ENCODE measurements at places on chromosomes 2 and 18.

DNA sequence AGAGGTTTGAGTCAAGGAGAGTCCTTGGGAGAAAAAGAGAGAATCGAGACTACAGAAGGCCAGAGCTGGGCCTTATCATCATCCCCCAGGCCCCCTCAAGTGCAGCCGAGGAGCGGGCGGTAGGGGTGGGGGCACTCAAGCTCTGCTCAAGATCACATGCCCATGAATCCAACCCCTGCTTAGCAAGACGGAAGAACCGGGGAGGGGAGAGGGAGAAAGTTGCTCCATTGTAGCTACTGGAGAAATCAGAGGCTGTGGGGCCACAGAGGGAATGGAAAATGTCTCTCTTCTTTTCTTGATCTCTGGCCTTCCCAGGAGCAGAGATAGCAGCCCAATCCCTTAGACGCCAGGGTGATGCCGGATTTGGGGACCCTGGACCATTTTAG is 14.6 kb downstream of the SLC4A3 start:
- no peak for DNase-seq

- DNase-seq: no peak
These were observed 3.0 kb downstream of the GKN1 start for GRCh38 chr2:68977453-68977852.

- DNase-seq: no peak
These were observed 49.3 kb downstream of the COA5 start for GRCh38 chr2:98558852-98559530.

- no peak for DNase-seq
These were observed 796.7 kb upstream of the CELF4 start for GRCh38 chr18:38362286-38362792.

GRCh38 chr2:165698444-165698884 is 95.6 kb downstream of the GALNT3 start:
- no peak for DNase-seq

DNA sequence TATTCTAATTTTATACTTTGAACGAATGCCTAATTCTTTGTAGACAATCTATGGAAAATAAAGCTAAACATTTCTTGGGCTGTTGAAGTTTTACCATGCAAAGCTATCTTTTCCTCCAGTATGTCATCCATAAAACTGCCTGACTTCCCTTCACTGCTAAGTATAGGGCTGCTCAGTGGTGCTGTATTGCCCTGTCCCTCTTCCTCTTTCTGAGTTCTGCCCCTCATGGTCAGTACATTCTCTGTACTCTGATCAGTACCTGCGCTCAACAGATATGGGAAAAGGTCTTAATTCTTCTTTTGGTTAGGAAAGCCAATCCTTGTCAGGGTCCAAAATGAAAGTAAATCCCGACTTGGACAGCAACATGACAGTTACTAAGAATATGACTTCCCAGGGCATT is 321.9 kb downstream of the RAD51AP2 start:
- no peak for DNase-seq

DNA sequence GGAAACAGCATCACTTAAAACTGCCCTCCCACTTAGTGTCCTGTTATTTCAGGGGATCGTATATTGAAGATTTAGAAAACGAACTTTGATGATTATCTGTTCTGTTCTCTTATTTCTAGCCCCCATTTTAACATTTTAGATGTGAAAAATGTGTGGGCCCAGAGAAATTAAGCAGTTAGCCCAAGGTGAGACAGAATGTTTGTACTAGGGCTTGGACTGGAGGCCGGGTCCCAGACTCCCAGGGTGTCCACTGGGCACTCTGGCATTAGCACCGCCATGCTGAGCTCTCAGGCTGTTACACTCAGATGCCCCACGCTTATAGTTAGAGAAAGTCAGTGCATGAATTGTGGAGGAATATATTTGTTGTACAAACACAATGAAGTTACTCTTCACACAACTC is 5.5 kb upstream of the RAX start:
- DNase-seq: no peak

- DNase-seq: peak; percentile 33
These were observed 183.6 kb downstream of the SMAD7 start for GRCh38 chr18:48767090-48767690.

- DNase-seq: no peak
These were observed 73.3 kb downstream of the KCNG2 start for GRCh38 chr18:79871026-79871390.

DNA sequence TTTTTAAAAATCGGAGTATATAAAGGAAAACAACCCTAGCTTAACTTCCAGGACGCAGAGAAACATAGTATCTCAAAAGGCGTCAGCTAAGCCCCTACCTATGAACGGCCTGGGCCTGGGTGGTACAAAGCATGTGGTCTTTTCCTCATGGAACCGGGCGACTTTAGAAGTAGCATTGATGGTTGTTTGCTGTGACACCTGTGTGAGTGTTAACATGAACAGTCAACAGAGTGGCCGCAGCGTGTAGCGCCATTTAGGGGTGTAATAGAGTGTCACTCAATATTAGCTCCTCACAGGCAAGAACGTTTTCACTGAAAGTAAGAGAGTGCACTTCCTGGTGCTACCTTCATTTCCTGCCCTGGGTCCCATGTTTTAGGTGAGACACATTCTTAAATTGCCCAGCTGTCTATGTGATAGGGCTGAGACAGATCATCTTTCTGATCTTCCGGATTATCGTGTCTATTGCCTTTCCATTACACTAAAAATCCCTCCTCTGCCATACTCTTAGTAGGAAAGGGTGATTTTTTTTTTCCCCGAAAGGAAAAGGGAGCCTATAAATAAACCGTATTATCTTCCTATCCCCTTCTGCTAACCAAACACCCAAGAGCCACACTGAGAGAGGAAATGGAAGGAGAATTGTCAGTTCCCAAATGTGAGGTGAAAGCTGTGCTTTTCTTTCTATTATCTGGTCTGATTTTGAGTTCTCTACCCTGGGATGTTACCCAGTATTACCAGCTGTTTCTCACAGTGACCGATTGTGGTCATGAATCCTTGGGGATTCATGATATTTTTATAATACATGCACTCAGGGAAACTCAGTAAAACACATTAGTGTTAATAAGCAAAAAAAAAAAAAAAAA is 1.3 kb downstream of the GORASP2 start:
- peak; percentile 78 for DNase-seq

- no peak for DNase-seq
These were observed 769 bp downstream of the ATF2 start for GRCh38 chr2:175167076-175167791.

- no peak for DNase-seq
These were observed 5.5 kb downstream of the GCKR start for GRCh38 chr2:27502142-27502541.

DNA sequence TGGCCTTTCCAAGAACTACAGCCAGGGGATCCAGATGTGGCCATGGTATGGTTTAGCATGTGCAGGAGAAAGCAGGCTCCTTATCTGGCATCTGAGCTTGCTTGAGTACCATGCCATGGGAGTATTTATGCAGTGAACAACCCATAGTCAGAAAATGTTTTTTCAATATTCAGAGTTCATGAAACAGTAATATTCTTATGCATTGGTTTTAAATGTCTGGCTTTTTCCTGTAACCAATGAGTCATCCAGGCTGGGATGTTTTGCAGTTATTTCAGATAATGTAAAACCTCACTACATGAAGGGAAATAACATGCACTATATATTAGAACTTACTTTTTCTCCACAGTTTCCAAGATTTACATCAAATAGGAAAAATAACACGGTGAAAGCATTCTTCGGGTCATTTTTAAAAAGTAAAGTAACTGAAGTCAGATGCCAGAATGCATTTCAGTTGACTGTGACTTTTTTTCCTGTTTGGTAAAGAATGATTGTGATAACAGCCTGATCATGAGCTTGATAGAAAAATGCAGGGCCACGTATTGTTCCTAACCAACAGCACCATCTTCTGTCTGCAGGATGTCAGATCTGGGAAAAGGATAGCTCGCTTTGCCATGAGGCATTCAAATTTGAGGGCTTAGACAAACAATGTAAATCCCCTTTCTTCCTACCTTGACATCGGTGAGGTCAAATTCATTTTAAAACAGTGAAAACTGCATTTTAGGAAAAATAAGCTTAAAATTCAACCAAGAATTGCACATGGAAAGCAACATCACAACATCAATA is 152.8 kb downstream of the DSC3 start:
- DNase-seq: no peak

DNA sequence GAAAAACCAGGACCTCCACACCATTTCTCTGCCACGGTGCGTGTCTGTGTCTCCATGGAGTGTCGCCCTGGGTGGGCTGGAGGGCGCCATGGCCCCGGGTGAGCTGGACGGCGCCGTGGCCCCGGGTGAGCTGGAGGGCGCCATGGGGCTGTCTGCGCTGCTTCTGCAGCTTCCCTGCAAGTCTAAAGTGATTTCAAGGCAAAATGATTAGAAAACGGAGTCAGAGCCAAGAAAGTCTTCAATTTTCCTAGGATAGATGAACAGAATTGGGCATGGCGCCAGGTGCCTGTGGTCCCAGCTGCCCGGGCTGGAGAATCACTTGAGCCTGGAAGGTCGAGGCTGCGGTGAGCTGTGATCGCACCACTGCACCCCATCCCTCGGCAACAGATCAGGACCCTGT is 27.7 kb upstream of the NFATC1 start:
- no peak for DNase-seq

- no peak for DNase-seq
These were observed 130.5 kb downstream of the TANC1 start for GRCh38 chr2:159098921-159099411.

DNA sequence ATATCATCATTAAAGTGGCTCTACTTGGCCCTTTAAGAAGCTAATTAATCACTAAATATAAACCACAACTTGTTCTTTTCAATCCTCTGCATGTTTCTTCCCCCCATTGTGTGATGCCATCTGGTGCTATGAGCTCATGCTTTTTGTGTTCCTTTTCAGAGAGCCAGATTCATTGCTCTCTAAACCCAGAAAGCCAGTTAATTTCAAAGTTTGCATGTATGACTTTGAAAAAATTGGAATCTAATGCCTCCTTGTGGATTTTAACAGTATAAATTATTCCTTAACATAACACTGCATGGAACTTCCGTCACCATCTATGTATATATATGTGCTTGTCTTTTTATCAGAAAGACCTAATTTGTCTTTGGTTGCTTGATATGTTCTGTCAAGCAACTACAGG is 31.1 kb downstream of the TMEM178A start:
- no peak for DNase-seq

DNA sequence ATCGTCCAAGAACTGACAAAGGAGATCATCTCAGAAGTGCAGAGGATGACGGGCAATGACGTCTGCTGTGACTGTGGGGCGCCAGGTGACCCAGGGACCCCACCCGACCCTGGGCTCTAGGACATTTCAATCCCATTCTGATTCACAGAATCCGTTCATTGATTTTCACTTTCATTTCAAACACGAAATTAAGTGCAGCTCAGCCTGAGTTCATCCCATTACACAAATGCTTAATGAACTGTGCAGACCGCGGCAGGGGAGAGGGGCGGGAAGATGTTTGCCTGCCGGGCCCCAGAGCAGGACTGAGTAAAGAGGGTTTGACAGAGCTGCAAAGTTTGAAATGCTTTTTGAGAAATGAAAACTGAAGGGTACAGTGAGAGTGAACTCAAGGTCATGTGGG is 67.1 kb downstream of the ITGB1BP1 start:
- no peak for DNase-seq

DNA sequence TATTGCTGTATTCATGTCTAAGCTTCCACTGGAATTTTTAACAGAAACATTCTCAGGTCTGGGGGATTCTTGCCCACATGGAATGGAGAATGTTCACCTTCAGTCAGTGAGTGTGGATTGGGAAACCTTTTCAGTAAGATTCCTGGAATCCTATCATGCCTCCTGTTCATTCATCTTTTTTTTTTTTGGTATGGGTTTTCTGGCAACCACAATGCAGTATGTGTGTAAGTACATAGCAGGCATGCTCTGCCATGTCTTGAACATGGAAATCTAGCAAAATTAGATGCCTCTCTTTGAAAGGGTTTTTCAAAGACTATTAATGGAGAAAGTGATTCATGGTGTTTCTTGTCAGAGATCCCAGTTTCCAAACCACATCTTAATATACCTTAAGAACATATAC is 176.5 kb downstream of the LTBP1 start:
- no peak for DNase-seq

DNA sequence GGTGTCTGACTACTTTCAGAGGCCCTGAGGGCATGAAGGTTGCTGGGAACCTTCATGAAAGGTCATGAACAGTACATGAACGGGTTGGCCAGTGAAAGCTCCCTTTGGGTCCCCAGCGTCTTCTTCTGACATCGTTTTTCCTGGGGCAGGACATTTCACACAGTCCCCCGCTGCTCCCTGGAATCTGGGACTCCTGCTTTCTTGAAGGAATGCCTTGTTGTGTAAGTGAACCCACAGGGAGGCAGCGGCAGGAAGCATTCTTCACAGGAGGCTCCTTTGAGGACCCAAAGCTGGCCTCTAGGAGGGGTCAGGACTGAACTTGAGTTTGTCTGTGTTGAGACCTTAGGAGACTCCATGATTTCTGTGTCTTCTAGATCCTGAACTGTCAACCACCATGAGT is 144.3 kb downstream of the KCNE4 start:
- DNase-seq: no peak

- no peak for DNase-seq
These were observed 317.0 kb upstream of the MMADHC start for GRCh38 chr2:149904352-149905175.

- DNase-seq: no peak
These were observed 107.2 kb upstream of the ZNF236 start for GRCh38 chr18:76715012-76715610.

GRCh38 chr18:31273812-31274527 is 44.0 kb upstream of the DSG1 start:
- no peak for DNase-seq

GRCh38 chr2:164975891-164976290 is 20.6 kb upstream of the SLC38A11 start:
- no peak for DNase-seq

- no peak for DNase-seq
These were observed 57.7 kb downstream of the TSHZ1 start for GRCh38 chr18:75268364-75268646.

- DNase-seq: no peak
These were observed 1040.7 kb upstream of the SLC39A10 start for GRCh38 chr2:194616334-194616733.

DNA sequence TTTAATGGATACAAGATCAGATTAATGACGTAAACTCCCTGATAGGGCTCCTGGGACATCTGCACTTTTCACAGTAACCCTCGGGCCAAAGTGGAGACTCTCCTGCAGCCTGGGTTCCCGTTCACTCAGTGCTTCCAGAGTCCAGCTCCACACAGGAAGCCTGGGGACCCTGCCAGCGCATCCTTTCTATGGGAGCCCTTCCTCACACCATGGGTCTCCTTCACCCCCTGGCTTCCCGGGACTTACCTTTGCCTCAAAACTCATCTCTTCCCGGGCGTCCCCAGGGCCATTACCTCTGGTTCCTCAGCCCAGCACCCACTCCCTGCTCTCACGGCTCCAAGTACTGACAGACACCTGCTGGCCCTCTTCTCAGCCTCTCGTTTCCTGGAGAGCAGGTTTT is 40.7 kb upstream of the KLF11 start:
- no peak for DNase-seq
